Posterior vena cava (tissue), 2 donors: ENCODE measurements at places on chromosomes 7 and 10. TPM values are rescaled to one million over a fixed set of nuclear protein-coding genes. Genes with fewer than 3 reads are reported as not detected.

Gene C10orf53
- not detected for total RNA-seq

Gene OPALIN
- not detected for total RNA-seq

Gene BMPER
- 7.1 TPM for total RNA-seq

Gene AMPH
- total RNA-seq, result 7.3 TPM

Gene SEMA3E
- total RNA-seq, result 1.9 TPM

Gene CPXM2
- total RNA-seq, result 98.3 TPM
